ENCODE measurements at places on chromosomes 16 and 17.

- DNase-seq, result no peak
Measured at GRCh38 chr17:1999557-2000251, 25.4 kb downstream of the RTN4RL1 start.

DNA sequence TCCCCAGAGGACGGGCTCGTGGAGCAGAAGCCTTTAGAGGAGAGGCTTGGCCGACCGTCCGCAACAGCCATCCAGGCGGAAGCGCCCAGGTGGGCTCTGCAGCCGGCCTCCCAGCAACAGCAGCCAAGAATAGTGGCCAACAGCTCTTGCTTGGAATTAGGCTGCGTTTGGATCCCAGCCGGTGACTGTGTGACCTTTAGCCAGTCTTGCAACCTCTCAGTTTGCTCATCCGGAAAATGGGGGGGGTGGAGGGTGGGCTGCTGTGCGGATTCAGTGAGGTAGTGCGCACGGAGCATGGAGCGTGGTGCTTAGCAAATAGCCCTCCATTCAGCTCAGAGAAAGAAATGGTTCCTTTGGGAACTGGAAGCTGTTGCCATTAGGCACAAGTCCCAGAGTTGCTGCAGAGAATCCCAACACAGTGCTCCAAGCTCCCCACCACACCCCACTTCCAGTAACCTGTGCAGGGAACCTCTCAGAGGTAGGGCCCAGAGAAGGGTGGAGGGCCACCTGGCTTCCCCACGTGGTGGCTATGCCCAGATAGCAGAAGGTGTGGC is 46.7 kb downstream of the RTN4RL1 start:
- DNase-seq, result no peak

DNA sequence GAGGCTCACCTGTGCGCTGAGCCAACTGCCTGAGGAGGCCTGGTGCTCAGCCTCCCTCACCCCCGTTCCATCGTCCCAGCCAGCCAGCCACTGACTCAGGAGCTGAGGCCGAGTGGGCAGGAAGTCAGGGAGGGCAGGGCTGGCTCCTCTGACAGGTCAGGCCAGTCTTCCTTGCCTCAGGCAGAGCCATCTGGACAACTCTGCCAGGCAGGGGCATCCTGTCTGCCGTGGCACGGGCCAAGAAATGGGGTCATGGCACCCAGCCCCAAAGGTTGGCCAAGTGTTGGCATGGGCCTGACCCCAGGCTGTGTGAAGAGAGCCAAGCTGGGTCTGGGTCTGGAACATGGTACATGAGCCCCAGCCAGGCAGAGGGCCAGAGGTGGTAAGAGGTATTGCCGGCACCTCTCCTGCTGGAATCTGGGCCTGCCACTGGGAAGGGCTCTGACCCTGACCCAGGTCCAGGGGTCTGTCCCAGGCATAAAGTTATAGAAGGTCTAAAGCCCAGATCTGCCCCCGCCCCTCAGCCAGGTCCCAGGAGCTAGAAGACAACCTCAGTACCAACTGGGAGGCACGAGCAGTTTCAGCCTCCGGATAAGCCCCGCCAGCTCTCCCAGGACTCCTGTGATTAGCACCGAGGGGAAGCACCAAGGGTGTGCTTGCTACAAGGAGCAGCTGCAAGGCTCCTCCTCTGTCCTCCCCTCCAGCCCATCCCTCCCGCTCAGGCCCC is 2.5 kb upstream of the VASN start:
- no peak for DNase-seq

GRCh38 chr16:5622234-5622884 is 524.8 kb upstream of the EEF2KMT start:
- DNase-seq, result no peak
